ENCODE measurements at places on chromosomes 12 and 14. TPM values are rescaled to one million over a fixed set of nuclear protein-coding genes. Genes with fewer than 3 reads are reported as not detected.

CMAS gene
- total RNA-seq = 45.4 TPM

- no peak for DNase-seq
- peaks cover 9% of the 10 kb centered on the region for H3K27me3 ChIP-seq
- peak overlapping the region; percentile 68 for H3K27ac ChIP-seq
- no peaks in the 10 kb centered on the region for H3K36me3 ChIP-seq
- peak overlapping the region; percentile 36 for H3K4me3 ChIP-seq
Observed at GRCh38 chr14:41607304-41607775, 664 bp downstream of the LRFN5 start.

ADAMTS20 gene
- 0.23 TPM for total RNA-seq

GRCh38 chr12:94098466-94098865 lies 49.9 kb upstream of the PLXNC1 start:
- DNase-seq = no peak
- H3K36me3 ChIP-seq = no peaks in the 10 kb centered on the region
- peaks cover 3% of the 10 kb centered on the region for H3K4me1 ChIP-seq
- no peak overlapping the region for H3K4me3 ChIP-seq

OR4K14 gene
- total RNA-seq = not detected

GRCh38 chr12:124002021-124002644 lies 29.1 kb downstream of the ZNF664 start:
- no peak for DNase-seq
- no peaks in the 10 kb centered on the region for H3K4me1 ChIP-seq
- H3K27me3 ChIP-seq = no peaks in the 10 kb centered on the region

- H3K27me3 ChIP-seq = no peaks in the 10 kb centered on the region
- no peak overlapping the region for H3K27ac ChIP-seq
- peaks cover 4% of the 10 kb centered on the region for H3K36me3 ChIP-seq
- H3K4me3 ChIP-seq = no peak overlapping the region
- DNase-seq = no peak
- no peaks in the 10 kb centered on the region for H3K4me1 ChIP-seq
Observed at GRCh38 chr14:54763761-54764160, 138.9 kb downstream of the GCH1 start.

DNA sequence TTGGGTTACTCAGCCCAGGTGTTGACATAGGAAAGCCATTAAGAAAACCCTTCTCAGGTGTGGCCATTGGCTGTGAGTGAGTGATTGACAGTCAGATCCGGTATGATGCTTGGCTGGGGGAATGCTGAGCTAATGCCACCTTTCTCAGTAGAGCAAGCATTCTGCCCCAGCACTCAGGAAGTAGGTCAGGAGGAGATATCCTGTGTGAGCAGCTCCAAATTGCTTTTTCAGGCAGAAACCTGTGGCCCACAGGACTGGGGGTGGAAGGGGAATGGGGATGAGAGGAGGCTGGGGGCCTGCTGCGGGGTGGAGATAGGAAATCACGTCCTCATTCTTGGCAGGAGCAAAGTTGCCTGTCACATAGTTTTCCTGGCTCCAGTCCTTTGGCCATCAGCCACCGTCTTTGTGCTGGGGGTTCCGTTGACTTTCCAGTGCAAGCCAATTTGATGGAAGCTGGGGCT lies 55.7 kb downstream of the NINJ2 start:
- DNase-seq = no peak
- H3K27ac ChIP-seq = no peak overlapping the region
- no peaks in the 10 kb centered on the region for H3K4me1 ChIP-seq
- no peaks in the 10 kb centered on the region for H3K27me3 ChIP-seq
- no peak overlapping the region for H3K4me3 ChIP-seq
- H3K36me3 ChIP-seq = no peaks in the 10 kb centered on the region

- no peaks in the 10 kb centered on the region for H3K4me1 ChIP-seq
- no peak overlapping the region for H3K27ac ChIP-seq
- no peak overlapping the region for H3K4me3 ChIP-seq
- no peak for DNase-seq
- H3K36me3 ChIP-seq = no peaks in the 10 kb centered on the region
Observed at GRCh38 chr14:93741556-93742230, 46.6 kb downstream of the PRIMA1 start.

DNA sequence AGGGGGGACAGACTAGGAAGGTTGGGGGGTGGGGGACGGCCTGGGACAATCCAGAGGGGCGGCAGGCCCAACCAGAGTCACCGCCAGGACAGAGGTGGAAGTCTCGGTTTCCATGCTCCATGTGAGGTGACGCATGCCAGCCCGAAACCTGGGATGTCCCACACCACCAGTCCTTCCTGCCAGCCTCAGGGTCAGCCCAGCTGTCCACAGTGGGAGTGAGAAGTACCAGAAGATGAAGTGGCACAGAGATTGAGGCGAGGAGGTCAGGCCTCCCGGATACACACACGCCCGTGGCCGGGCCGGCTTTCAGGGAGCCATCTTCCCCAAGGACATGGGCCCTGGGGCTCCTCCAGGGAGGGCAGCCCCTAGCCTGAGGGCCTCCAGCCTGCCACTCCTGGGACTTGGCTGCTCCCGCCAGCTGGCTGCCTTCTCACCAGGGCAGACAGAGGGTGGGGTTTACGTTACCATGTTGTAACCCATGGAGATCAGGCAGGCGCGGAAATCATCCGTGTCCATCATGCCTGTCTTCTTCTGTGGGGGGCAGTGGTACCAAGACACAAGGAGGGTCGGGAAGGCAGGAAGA lies 85.2 kb upstream of the ZFP36L1 start:
- H3K27ac ChIP-seq = no peak overlapping the region
- H3K36me3 ChIP-seq = peaks cover 29% of the 10 kb centered on the region
- H3K27me3 ChIP-seq = no peaks in the 10 kb centered on the region
- H3K4me1 ChIP-seq = no peaks in the 10 kb centered on the region

GRCh38 chr14:29941401-29941800 lies 13.8 kb upstream of the PRKD1 start:
- DNase-seq = no peak
- no peaks in the 10 kb centered on the region for H3K27me3 ChIP-seq
- H3K27ac ChIP-seq = no peak overlapping the region
- H3K4me1 ChIP-seq = no peaks in the 10 kb centered on the region
- H3K4me3 ChIP-seq = no peak overlapping the region
- no peaks in the 10 kb centered on the region for H3K36me3 ChIP-seq

KCNMB4 gene
- 4.8 TPM for total RNA-seq

FAM216A gene
- 11.5 TPM for total RNA-seq

DNA sequence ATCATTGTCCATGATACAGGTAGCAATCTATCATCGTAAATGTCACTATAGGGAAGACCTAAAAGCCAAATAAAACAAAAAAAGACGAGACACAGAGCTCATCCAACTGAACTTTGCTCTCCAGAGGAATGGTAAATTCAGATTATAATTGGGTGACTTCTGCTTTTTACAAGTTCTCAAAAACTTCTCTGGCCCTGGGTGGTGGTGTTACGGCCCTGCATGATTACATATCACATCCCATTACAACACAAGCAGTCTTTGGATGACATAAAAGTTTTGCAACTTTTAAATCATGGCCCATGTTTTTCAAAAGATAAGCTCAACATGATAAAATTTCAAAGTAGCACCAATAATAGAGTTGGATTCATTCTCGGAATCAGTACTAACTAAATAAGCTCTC lies 299.6 kb downstream of the DIO2 start:
- no peak overlapping the region for H3K27ac ChIP-seq
- no peak for DNase-seq
- no peaks in the 10 kb centered on the region for H3K36me3 ChIP-seq
- H3K4me1 ChIP-seq = no peaks in the 10 kb centered on the region
- no peak overlapping the region for H3K4me3 ChIP-seq
- no peaks in the 10 kb centered on the region for H3K27me3 ChIP-seq

CCDC184 gene
- total RNA-seq = 1.9 TPM

GRCh38 chr14:65432361-65432948 lies 19.9 kb downstream of the FUT8 start:
- no peak for DNase-seq
- H3K27me3 ChIP-seq = no peaks in the 10 kb centered on the region
- no peak overlapping the region for H3K4me3 ChIP-seq
- H3K36me3 ChIP-seq = no peaks in the 10 kb centered on the region

PTPRQ gene
- 1.9 TPM for total RNA-seq

DNA sequence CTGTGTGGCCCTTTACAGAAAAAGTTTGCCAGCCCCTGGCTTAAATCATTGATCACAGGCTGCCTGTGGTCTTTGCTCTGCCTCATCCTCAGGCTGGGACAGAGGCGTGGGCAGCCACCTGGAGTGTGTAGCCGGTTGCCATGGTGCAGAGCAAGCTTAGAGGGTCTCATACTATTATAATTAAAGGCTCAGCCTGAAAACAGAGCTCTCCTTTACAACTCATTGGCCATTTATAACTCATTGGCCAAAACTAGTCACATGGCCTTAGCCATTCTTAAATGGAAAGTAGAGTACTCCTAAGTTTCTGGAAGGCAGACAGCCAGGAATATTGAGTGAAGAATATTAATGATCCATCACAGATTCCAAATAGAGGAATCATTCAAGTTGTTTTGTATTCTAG lies 3.0 kb downstream of the HSP90B1 start:
- DNase-seq = no peak
- no peaks in the 10 kb centered on the region for H3K36me3 ChIP-seq
- no peak overlapping the region for H3K27ac ChIP-seq
- no peaks in the 10 kb centered on the region for H3K27me3 ChIP-seq

DNA sequence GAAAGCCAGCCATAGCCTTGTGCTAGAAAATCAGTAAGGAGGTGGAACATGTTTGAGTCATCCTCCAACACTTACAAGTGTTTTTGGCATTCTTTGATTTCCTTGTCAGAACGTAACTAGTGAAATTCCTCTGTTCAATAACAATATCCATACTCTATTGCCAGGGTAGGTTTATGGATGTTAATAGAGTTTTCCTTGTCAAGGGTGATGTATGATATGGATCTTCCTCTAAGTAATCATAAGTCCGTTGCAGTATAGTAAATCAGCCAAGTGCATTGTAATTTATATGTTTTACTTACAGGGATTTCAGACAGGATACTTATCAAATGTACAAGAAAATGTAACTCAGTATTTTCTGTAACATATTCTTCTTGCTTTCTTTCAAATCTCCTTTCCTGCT lies 19.4 kb downstream of the NAV3 start:
- no peaks in the 10 kb centered on the region for H3K27me3 ChIP-seq
- no peak overlapping the region for H3K4me3 ChIP-seq
- peaks cover 10% of the 10 kb centered on the region for H3K4me1 ChIP-seq
- DNase-seq = no peak
- no peaks in the 10 kb centered on the region for H3K36me3 ChIP-seq

- DNase-seq = no peak
- no peaks in the 10 kb centered on the region for H3K4me1 ChIP-seq
- no peak overlapping the region for H3K4me3 ChIP-seq
- no peaks in the 10 kb centered on the region for H3K27me3 ChIP-seq
- no peaks in the 10 kb centered on the region for H3K36me3 ChIP-seq
Observed at GRCh38 chr12:46477541-46477940, 105.0 kb upstream of the SLC38A2 start.

- no peaks in the 10 kb centered on the region for H3K27me3 ChIP-seq
- no peak overlapping the region for H3K4me3 ChIP-seq
- no peak overlapping the region for H3K27ac ChIP-seq
- H3K36me3 ChIP-seq = no peaks in the 10 kb centered on the region
- H3K4me1 ChIP-seq = no peaks in the 10 kb centered on the region
- DNase-seq = no peak
Observed at GRCh38 chr14:101954501-101954900, 9.9 kb upstream of the DYNC1H1 start.

DNA sequence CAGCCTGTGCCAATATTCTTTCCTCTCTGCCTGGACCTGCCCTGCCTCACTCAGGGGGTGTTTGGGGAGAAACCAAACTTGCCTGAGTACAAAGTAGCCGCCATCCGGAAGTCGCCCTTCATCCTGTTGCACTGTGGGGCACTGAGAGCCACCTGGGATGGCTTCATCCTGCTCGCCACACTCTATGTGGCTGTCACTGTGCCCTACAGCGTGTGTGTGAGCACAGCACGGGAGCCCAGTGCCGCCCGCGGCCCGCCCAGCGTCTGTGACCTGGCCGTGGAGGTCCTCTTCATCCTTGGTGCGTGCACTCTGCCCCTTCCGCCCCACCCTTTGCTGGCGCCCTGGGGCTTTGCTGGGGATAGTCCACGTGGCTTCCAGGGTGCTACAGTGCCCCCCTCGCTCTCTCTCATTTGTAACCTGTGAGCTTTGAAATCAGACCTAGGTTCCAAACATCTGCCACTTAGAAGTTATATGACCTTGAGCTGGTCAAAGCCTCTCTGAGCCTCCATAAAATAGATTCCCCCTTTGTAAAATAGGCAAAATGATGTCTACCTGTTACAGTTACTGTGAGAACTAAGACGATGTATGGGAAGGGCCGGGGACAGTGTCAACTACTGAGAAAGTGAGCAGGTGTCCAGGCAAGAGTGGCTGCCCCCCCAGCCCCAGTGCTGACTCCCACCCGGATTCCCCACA lies 4.5 kb downstream of the KCNH3 start:
- H3K27me3 ChIP-seq = no peaks in the 10 kb centered on the region
- H3K4me3 ChIP-seq = no peak overlapping the region
- H3K36me3 ChIP-seq = no peaks in the 10 kb centered on the region
